ENCODE measurements at places on chromosomes 13 and 19. TPM values are rescaled to one million over a fixed set of nuclear protein-coding genes. Genes with fewer than 3 reads are reported as not detected.

- DNase-seq, result peak; percentile 83
Observed at GRCh38 chr19:17292301-17293074, 10.7 kb downstream of the ABHD8 start.

DNA sequence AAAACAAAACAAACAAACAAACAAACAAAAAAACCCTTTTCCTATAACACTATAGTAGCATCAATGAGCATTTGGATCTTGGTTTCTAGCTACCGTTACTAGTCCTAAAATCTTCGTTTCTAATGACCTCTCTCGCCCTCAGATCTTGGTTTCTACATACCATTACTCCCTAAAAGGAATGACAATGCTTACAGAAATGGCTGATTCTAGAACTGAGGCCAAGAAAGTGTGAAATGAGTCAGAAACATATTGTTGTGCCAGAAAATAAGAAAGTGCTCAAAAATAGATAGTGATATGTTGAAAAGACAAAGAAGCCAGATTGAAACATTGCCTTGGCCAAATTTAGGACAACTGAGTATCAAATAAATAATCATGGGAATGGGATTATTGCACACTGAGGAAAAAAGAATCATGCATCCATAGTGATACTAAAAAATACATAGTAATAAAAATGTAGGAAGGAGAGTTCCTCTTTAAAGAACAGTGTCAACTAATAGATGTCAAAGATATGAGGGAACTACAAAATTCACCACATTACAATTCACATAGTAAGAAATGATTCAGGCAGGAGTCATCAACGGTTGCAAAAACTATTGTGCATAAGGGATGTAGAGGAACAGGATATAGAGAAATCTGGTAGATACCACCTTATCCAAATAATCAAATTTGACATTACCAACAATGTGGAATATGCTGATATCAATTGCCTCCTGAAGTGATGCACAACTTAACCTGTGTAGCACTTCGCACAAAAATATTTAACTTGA is 386.6 kb downstream of the DIAPH3 start:
- no peak for DNase-seq

DNA sequence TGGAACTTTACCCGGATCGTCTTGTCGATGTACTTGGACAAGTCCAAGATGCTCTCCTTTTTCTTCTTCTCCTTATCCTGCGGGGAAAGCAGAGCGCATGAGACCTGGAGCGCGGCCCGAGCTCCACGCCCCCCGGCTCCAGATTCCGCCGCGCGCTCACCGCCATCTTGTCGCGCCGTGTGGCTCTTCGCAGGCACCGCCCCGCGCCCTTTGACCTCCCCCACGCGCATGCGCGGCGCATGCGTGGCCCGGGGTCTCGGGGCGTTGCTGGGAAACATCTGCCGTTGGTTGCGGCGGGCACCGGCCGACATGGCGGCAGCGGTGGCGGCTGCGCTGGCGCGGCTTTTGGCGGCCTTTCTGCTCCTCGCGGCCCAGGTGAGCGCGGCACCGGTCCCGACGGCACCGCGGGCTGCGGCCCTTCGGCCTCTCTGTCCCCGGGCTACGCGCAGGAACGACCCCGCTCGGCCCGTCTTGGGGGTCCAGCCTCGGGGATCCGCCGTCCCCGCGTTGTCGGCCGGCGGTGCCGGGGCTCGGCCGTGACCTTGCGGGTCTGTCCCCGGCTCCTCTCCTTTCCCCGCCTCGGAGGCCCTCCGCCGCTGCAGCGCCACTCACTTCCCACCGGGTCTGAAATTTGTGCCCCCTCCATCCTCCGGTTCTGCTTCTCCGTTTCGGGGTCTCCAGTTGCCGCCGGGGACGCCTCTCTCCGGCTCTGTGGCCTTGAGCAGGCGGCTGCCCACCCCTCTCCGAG is at the start of the genes LSM7 and SPPL2B:
Gene LSM7 (minus strand): TSS at position 186 of the 748 bp plus-strand sequence. CDS start 20 bp downstream, at position 166.
Gene SPPL2B (plus strand): TSS at position 284 of the 748 bp plus-strand sequence. CDS start 26 bp downstream, at position 310.
- DNase-seq, result peak; percentile 92

DNA sequence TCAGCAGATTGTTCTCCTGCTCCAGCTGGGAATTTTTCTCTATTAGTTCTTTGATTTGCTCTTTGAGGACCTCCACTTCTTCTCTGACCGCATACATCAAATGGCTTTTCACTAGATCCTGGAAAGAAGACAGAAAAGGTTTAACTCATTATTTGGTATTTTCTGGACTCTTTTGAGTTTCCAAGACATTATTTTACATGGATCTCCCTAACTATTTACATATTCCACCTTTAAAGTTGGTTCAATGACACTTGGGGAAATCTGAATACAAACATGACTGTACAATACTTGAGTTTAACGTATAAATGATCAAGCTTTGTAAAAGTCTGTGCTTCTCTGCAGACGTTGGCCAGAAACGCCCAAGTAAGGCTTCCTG is 61.1 kb downstream of the SERP2 start:
- no peak for DNase-seq

DNA sequence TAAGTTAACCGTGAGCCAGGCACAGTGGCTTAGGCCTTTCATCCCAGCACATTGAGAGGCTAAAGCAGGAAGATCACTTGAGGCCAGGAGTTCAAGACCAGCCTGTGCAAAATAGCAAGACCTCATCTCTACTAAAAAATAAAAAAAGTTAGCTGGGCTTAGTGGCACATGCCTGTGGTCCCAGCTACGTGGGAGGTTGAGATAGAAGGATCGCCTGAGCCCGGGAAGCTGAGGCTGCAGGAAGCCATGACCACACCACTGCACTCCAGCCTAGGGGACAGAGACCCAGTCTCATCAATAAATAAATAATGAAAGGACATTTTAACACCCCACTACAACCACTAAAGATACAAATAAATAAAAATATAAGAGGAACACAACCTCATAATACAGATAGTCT is 21.6 kb downstream of the LSM14A start:
- no peak for DNase-seq

DNA sequence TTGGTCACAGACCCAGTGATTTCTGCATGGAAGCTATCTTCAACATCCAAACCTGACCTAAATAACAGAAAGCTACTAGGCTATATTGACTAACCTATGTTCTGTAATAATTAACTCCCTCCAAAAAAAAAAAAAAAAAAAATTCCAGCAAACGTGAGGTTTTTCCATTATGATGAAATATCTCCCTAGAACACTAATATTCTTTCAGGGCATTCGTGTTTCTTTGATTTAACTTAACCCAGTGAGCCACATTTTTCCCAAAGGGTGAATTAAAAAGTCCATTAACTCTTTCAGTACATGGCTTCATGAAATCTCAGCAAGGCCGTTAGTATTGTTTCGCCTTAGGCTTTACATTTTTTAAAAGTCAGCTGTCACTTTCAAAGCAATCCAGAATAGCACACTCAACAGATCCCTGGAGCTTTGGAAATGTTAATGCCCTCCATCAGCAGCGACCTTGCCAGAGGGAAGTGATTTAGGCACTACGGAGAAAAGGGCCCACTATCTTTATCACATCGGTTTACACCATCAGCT is 175.8 kb downstream of the DCT start:
- no peak for DNase-seq

GRCh38 chr19:2588081-2588777 is 112.3 kb downstream of the GADD45B start:
- DNase-seq, result no peak

GRCh38 chr19:47272448-47273312 is 2.0 kb upstream of the INAFM1 start:
- DNase-seq, result no peak

DNA sequence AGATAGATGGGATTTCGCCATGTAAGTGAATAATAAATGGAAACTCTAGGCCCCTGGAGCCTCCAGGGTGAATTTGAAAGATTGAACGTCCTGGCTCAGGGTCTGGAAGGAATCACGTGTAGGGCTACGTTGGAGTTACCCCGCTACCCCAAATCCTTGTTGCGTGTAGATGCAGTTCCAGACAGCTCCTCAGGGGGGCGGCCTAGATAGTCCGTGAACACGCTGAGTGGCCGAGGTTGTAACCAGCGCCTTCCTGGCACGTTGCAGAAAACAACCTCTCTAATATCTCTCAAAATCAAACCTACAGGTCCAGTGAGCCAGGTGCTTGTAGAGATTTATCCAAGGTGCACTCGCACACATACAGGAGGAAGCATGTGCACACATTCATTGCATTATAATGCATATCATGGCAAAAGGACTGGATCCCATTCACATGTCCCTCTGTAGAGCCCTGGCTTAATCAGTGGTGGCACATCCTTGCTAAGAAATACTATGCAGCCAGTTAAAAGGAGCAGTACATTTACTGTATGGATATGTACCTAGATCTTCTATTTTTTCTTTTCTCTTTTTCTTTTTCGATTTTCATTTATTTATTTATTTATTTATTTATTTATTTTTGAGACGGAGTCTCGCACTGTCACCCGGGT is 2.5 kb upstream of the KEAP1 start:
- peak; percentile 88 for DNase-seq

GRCh38 chr19:41860419-41861115 is 512 bp downstream of the RPS19 start:
- no peak for DNase-seq

- peak; percentile 64 for DNase-seq
Observed at GRCh38 chr13:27359199-27359821, 65.1 kb upstream of the GTF3A start.

DNA sequence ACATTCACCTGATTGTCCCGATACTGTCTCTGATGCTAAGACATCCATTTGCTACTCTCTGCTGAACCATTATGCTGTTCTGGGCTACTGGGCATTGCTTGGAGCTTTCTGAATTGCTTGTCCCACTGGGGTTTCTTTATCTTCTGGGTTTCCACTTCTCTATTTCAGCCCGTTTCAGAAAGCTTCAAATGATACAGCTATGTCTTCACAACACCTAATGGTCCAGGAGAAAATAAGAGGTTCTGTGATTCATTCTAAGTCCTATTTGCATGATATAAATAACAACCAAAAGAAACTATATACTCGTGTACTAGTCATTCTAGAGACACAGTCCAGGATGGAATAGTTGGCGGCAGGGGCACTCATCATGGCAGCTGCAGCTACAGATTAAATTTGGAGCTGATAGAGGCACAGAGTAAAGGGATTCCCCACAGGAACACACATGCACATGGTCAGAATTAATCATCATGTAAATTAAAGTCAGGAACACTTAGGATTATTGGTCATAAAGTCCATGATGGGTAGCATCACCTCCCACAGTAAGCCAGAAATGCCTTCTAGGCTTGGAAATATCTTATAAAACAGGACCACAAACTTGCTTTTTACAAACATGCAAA is 33.3 kb upstream of the SCEL start:
- no peak for DNase-seq

DNA sequence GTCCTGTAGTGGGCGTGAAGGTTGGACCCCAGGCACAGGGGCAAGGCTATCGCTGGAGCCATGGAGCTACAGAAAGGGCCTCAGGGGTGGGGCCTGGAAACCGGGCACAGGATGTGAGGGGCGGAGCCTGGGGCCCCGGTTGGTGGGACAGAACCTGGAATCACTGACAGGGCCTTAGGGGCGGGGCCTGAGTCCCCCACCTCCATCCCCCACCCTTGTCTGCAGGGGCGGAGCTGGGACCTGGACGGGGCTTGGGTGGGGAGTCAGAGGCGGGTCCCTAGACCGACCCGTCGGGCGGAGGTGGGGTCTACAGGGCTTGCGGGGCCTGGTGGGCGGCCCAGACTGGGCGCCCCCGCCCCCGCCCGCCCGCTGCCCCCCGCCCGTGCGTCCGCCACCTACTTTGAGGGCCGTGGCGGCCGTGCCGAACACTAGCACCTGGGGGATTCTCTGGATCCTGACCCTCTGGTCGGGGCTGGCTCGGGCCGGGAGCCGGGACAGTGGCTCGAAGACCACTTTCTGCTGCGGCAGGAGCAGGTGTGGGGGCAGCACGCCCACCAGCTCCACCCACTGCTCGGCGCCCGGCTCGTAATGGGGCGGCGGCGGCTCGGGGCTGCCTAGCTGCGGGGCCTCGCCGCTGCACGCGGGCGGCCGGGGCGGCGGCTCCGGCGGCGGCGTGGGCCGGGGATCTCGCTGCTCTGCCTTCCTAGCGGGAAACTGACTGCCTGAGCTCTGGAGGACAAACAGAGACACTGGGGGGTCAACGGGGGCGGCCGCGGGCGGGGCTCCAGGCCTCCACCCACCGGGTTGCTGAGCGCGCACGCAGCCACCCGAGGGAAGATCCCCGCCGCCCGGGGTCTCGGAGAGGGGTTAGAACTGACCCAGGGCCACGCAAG is 26.3 kb downstream of the DCAF15 start:
- no peak for DNase-seq

- no peak for DNase-seq
Observed at GRCh38 chr13:99463646-99464397, 37.5 kb upstream of the TM9SF2 start.

GRCh38 chr19:41321600-41322270 is 11.8 kb downstream of the CCDC97 start:
- DNase-seq, result peak; percentile 20

DNA sequence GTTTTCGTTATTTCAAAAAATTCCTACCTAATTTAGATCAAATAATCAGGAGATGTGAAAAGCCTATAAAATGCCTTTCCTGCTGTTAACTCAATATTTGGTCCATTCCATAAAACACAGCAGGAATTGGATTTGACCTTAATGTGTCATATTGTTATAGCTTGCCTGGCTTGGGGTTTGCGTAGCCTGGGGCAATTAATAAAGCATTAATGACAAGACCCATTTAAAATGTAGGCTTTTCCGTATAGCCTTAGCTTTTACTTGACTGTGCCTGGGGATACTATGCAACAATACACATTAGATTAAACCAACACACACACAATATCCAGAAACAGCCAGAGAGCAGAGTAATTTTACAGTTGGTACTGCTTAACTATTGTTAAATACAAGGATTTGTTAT is 117.2 kb upstream of the MAB21L1 start:
- DNase-seq, result no peak

GRCh38 chr13:32228330-32229041 is 86.7 kb downstream of the ZAR1L start:
- no peak for DNase-seq

DNA sequence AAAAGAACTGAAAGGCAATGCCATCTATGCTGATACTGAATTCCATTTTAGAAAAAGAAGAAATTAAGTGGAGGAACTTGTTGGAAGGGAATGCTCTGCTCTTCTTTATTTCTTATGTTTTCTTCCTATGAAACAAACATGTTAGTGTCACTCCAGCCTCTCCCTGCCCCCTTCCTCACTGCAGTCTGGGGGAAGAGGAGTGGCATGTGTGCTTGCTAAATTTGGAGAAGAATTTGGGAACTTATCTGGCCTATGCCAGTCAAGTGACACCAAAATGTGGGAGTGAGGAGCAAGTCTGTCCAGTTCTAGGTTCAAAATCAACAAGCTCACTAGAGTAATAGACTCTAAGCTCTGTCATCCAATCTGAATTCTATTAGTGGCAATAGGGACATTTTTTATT is 214.6 kb downstream of the RBM26 start:
- DNase-seq, result no peak

DNA sequence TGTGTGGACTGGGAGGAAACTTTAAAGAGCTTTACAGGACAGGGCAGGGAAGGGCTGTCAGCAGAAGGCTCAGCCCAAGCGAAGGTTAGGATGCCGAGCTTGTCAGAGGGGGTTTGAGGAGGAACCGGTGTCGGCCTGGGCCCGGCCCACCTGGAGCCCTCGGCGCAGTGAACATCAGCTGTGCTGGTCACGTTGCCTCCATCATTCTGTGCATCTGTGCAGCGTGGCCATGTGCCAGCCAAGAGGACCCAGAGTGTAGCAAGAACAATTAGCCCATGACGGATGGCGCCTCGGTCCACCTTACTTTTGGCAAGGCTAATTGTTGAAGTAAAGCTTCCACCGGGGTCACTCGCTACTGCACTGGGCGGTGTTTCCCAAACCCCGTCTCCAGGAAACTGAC is 161.4 kb downstream of the PTPRS start:
- no peak for DNase-seq

The LIG4 gene
- total RNA-seq, result 10.0 TPM

The ANGPTL8 gene
- not detected for total RNA-seq

The FFAR1 gene
- total RNA-seq, result 1.4 TPM

The ZNF772 gene
- 6.4 TPM for total RNA-seq

The GPATCH1 gene
- total RNA-seq, result 18.9 TPM

The CEBPA gene
- total RNA-seq, result 0.82 TPM

Measured in activated T-cell treated with anti-CD3 and anti-CD28 coated beads, Interleukin-2, amount 50 U/mL, for 72 hours (primary cell).